Mesothelial cell of epicardium (in vitro differentiated cells): ENCODE measurements at places on chromosomes 5 and 9.

GRCh38 chr5:50623666-50624065 is 42.8 kb upstream of the PARP8 start:
- DNase-seq: no peak
- no peak overlapping the region for H3K4me3 ChIP-seq
- no peaks in the 10 kb centered on the region for H3K27me3 ChIP-seq
- H3K27ac ChIP-seq: no peak overlapping the region
- H3K36me3 ChIP-seq: no peaks in the 10 kb centered on the region

GRCh38 chr5:119341452-119342349 is 14.1 kb upstream of the TNFAIP8 start:
- H3K36me3 ChIP-seq: peaks cover 2% of the 10 kb centered on the region
- H3K27me3 ChIP-seq: no peaks in the 10 kb centered on the region
- no peak for DNase-seq

- peaks cover 51% of the 10 kb centered on the region for H3K27me3 ChIP-seq
- no peak overlapping the region for H3K27ac ChIP-seq
- no peaks in the 10 kb centered on the region for H3K36me3 ChIP-seq
- H3K4me3 ChIP-seq: no peak overlapping the region
- no peaks in the 10 kb centered on the region for H3K4me1 ChIP-seq
- no peak for DNase-seq
Observed at GRCh38 chr5:158824241-158824882, 275.4 kb downstream of the EBF1 start.

GRCh38 chr5:65268525-65268924 is 213.2 kb downstream of the ADAMTS6 start:
- no peak overlapping the region for H3K27ac ChIP-seq
- DNase-seq: no peak

DNA sequence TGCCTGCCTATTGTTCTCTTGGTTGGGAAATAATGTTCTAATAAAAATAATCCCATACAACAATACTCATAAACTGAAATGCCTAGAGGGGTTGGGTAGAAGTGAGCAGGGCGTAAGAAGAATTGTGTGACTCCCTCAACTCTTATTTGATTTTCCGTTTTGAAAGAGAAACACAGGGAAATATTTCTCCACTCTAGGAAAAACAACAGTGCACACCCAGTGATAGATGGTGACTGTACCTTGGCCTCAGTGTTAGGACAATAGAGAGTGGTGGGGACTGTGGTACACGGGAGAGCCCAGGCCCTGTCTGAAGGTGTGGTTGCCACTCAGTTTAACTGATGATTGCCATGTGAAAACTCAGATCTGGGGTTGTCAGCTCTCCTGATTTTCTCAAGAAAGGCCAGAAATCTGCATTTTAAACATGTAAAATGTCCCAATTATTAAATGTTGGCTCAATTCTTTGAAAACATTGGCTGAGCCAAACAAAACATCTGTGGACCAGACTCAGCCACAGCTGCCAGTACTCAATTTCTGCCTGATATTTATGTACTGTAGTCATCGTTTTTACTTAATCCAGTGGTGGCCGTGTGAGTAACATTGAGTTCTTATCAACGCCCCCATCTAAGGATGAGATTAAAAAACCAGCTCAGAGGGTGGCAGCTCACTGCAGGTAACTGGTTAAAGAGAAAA is 103.8 kb upstream of the ZNF618 start:
- peaks cover 19% of the 10 kb centered on the region for H3K27me3 ChIP-seq
- no peak overlapping the region for H3K4me3 ChIP-seq
- DNase-seq: no peak
- no peaks in the 10 kb centered on the region for H3K36me3 ChIP-seq
- no peak overlapping the region for H3K27ac ChIP-seq

DNA sequence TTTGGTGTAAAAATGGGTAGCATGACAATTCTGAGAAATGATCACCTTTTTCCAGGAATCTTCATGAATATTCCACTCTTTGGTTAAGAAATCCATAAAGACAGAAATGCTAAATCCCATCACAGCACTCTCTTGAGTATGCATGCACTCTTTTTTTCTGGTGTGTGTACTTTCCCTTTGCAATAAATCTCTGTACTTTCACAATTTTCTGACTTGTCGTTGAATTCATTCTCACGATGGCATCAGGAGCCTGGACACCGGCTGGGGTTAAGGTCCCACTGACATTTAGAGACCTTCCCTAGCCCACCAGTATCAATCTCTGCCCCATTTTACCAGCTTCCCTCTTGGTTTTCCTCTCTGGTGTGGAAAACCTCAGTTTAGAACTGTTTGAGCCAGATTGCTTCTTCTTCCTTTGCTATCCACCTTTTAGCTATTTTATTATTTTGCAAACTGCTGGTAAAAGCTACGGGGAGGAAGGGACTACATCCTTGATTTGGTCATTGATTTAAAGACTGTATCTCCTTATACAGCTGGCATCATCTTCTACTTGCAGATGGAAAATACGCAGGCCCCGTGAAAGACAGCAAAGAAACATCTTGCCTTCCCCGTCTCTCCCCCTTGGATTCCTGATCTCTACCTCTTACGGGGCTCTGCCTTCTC is 59.9 kb upstream of the ZFR start:
- DNase-seq: no peak
- no peak overlapping the region for H3K4me3 ChIP-seq
- peaks cover 35% of the 10 kb centered on the region for H3K4me1 ChIP-seq
- H3K36me3 ChIP-seq: no peaks in the 10 kb centered on the region
- peaks cover 37% of the 10 kb centered on the region for H3K27me3 ChIP-seq

DNA sequence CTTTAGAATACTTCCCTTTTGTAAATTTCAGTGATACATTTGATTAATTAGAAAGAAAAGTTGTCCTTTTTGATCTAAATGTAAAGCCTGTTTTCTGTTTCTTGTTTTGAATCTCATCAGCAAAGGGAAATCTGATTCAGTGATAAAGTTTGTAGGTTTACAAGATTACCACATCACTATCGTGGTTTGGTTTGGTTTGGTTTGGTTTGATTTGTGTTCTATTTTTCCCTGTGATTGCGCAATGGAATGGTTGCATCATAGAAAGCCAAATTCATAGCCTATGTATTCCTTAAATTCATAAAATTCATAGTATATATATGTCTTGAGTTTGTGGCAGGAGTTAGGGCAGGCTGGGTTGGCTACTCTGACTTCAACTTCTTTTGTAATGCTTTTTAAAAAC is 15.2 kb downstream of the SRFBP1 start:
- H3K27me3 ChIP-seq: no peaks in the 10 kb centered on the region
- no peak overlapping the region for H3K4me3 ChIP-seq
- no peak overlapping the region for H3K27ac ChIP-seq
- H3K4me1 ChIP-seq: no peaks in the 10 kb centered on the region
- DNase-seq: no peak

GRCh38 chr9:19470981-19471650 is 62.3 kb downstream of the ACER2 start:
- peaks cover 4% of the 10 kb centered on the region for H3K4me1 ChIP-seq
- no peak overlapping the region for H3K4me3 ChIP-seq
- no peak for DNase-seq
- H3K27ac ChIP-seq: no peak overlapping the region
- peaks cover 21% of the 10 kb centered on the region for H3K27me3 ChIP-seq
- H3K36me3 ChIP-seq: no peaks in the 10 kb centered on the region

DNA sequence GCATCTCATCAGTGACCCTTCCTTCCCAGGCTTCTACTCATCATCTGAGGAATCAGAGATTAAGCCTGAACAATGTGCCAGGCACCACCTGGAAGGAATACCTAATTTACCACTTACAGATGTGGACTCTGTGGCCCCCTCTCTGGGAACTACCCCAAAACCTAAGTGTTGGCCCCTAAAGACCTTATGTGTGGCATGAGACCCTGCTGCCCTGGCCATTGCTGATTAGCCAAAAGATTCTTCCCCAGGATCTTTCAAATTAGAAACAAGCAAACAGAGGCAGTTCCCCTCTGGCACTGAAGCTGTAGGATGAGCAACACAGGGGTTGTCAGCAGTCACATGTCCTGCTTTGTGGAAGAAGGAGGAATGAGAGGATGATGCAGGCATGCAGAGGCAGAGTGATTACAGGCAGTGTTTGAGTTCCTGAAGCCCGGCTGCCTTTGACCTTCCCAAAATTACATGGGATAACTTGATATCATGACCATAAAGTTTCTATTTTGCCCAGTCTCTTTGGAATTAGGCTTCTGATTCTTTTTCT is 10.6 kb downstream of the SPINK4 start:
- H3K27me3 ChIP-seq: no peaks in the 10 kb centered on the region
- peaks cover 14% of the 10 kb centered on the region for H3K36me3 ChIP-seq
- H3K4me3 ChIP-seq: no peak overlapping the region
- peak overlapping the region; percentile 56 for H3K27ac ChIP-seq
- DNase-seq: no peak

DNA sequence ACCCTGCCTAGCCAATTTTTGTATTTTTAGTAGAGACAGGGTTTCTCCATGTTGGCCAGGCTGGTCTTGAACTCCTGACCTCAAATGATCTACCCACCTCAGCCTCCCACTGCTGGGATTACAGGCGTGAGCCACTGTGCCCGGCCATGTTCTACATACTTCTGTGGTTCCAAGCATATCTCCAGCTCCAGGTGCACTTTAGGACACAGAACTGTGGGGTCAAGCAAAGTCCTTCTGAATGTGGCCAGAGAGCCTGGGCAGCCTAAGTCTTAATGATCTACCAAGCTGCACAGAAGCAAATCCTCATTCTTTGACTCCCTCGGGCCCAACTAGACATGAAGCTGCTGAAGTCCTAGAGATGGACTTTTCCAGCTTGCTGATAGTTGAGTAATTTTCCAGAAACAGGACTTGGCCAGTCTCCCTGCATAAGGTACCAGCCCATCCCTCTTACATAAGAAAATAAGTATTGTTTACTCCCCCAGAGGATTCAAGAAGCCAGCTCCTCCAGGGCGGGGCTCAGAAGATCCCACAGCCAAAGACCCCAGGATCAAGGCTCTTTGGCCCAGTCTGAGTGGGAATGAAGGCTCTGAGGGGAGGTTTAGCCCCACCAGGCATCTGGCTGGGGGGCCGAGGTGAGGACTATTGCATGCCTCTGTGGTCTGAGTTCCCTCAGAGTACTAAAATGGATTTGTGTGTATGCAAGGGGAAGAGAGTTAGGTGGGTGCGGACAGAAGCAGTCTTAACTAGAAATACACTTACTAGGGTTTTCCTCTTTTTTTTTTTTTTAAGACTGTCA is 8.7 kb downstream of the CLTB start:
- no peak for DNase-seq
- H3K36me3 ChIP-seq: peaks cover 20% of the 10 kb centered on the region
- H3K27ac ChIP-seq: no peak overlapping the region
- no peak overlapping the region for H3K4me3 ChIP-seq
- H3K4me1 ChIP-seq: peaks cover 1% of the 10 kb centered on the region

DNA sequence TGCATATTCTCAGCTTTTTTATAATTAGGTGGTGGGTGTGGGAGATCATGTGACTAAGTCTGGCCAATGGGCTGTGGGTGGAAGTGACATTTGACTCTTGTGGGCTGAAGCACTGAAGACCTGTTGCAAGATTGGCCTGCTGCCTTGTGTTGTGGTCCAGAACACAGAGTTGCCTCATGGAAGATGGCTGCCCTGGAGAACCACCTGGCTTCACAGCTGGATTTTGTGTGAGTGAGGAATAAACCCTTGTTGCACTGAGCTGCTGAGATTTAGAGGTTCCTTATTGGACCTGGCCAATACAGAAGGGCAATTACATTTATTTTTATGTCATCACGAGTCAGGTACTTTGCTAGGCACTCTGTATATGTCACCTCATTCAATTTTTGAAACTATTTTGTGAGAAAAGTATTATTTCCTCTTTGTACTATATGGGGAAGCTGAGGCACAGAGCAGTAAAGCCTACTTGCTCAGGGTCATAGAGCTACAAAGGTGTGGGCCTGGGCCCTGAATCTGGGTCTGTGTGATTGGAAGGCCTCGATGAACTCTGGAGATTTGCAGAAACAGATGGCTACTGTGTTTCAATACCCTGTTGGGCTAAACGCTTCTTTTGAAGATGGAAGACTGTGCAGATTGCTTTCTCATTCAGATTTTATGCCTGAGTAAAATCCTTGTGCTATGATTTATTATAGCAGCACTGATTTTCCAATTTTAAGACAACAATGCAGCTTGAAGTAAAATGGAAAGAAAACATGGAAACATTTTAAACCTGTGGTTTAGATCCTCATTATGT is 71.2 kb upstream of the TBC1D2 start:
- H3K27me3 ChIP-seq: peaks cover 21% of the 10 kb centered on the region
- no peak overlapping the region for H3K4me3 ChIP-seq
- no peak for DNase-seq

DNA sequence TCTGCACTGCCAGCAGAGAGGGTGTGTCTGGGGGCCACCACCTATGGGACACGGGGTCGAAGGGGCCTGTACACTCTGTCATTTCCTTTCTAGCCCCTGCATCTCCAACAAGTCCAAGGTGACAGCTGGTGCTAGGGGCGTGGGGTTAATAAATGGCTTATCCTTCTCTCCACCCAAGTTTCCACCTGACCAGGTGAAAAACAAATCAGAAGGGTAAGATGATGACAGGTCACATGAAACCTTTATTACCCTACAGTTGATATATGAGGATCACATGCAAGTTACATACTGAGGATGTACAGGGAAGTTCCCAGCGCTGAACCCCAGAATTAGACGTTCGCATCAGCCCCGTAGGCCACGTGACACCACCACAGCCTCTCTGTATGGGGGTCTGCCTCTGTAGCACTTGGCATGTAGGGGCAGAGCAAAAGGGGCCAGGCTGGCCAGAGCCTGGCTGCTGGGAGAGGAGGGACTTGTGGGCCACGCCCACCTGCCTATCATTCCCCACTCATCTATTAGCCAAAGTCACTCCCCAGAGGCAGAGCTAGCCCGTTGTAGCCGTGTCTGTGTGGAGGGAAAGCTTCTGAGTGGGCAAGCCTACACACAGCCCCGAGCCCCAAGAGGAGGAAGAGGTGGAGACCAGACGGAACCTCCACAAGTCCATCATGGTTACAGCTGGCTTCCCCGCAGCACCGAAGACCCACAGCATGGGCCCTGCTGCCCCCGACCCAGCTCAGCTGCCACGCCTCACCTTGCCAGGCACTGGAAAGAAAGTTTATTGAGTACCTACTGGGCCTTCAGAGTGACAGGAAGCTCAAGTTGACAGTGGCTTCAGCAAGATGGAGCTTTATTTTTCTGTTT is 2.2 kb downstream of the TMEM141 start:
- peak overlapping the region; percentile 47 for H3K4me3 ChIP-seq
- H3K36me3 ChIP-seq: peaks cover 6% of the 10 kb centered on the region
- H3K4me1 ChIP-seq: peaks cover 67% of the 10 kb centered on the region
- peak overlapping the region; percentile 69 for H3K27ac ChIP-seq
- no peak for DNase-seq
- no peaks in the 10 kb centered on the region for H3K27me3 ChIP-seq

GRCh38 chr9:2560180-2560579 is 61.4 kb upstream of the VLDLR start:
- H3K27me3 ChIP-seq: no peaks in the 10 kb centered on the region
- peaks cover 13% of the 10 kb centered on the region for H3K4me1 ChIP-seq
- peak overlapping the region; percentile 23 for H3K27ac ChIP-seq
- no peak for DNase-seq

GRCh38 chr9:114743446-114743845 is 61.5 kb upstream of the TEX48 start:
- no peaks in the 10 kb centered on the region for H3K27me3 ChIP-seq
- DNase-seq: no peak
- H3K27ac ChIP-seq: no peak overlapping the region
- no peaks in the 10 kb centered on the region for H3K36me3 ChIP-seq
